PC-3 (cell line): ENCODE measurements at places on chromosomes 5 and 9. TPM values are rescaled to one million over a fixed set of nuclear protein-coding genes. Genes with fewer than 3 reads are reported as not detected.

DNA sequence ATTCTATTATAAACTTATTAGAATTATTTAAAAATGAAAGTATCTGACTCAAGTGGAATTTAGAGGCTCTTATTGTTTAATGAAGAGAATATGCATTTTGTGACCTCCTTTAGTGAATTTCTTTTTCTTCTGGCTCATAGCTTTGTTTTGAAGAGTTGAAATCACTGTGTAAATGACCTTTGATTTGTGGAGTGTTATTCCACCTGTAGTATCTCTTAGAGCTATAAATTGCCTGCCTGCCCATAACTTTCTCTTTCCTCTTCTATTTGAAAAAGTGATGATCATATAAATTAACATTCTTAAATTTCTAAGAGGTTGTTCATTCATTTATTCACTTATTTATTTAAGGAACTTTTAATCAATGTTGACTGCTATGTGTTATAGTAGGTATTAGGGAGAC lies 16.1 kb downstream of the CSNK1G3 start:
- no peak for DNase-seq

DNA sequence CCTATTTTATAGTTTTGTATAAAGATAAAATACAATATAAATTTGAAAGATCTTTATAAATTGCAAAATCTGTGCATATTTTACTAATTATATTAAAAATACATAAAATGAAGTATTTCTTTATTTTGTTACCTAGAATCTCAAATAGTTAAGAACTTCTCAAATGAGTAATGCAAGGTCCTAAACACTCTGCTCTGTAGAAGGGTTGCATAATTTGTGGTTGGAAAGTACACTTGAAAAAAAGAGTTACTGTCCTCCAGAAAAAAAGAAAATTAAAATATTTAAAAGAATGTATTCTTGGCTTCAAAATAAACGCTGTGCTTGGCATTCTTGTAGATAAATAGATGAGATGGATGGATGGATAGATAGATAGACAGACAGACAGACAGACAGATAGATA lies 428.8 kb upstream of the CDH6 start:
- DNase-seq: no peak

DNA sequence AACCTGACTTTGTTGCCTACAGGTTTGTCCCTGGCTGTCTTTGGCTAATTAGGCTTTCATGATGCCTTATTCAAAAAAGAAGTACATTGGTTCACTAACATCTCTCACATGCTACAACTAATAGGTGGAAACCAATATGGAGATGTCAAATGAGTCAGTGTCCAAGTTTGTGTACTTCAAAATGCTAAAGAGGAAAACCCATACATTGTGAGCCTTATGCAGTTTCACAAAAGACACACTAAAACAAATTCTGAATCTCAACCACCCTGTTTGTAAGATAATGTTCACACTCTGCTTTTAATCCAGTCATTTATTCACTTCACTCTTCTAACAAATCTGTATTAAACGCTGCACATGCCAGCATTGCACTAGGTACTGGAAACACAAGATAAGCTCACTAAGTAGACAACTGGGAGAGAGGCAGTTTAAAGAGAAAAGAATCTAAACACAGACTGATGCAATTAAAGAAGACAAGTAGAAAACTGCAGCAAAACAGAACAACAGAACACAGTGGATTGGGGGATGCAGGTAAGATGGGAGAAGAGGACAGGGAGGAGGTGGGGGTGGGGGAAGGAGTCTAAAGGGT lies 104.1 kb downstream of the DROSHA start:
- DNase-seq: no peak

- DNase-seq: peak; percentile 92
Observed at GRCh38 chr5:142680605-142681259, 5.2 kb downstream of the FGF1 start.

Gene SPINK4
- total RNA-seq: not detected in 2 replicates
